ENCODE measurements at places on chromosomes 12 and 14.

- no peak for DNase-seq
These were observed 636.6 kb downstream of the MED13L start for GRCh38 chr12:115640929-115641328.

- no peak for DNase-seq
These were observed 455.5 kb upstream of the MGAT4C start for GRCh38 chr12:86711731-86712130.

- DNase-seq, result no peak
These were observed 53.4 kb downstream of the PRKAB1 start for GRCh38 chr12:119721306-119721705.

- DNase-seq, result no peak
These were observed 72.3 kb upstream of the TMX1 start for GRCh38 chr14:51167587-51168214.

DNA sequence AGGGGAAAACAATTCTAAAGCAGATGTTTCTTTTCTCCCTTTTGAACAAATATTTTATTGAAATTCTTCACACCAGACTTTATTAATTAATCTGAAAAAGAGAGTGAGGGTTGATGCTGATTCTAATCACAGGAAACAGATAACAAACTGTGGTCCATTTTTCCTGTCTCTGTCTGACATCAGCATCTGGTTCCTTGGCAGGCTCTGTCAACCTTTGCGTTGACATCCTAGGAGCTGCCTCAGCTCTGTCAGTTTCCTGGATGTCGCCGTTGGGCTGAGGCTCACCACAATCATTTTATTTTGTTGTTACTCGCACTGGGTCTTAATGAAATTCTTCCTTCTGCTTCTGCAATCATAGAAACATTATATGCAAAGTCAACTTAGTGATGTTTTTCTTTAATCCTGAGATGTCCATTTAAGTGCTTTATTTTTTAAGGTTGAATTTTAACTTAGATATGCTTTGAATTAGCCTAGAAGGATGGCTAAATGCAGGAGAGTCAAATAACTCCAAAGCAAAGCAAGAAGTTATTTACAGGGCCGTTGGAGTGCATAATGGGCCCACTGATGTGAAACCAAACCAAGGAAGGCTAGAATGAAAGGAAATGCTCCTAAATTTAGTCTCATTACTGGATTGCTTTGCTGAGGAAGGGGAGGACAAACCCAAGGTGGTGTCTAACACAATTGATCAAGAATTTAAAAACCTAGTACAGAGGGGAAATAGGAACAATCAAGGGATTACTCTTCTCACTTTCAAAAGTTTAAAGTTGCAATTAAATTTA, 542.4 kb downstream of the FLRT2 start:
- DNase-seq, result no peak

DNA sequence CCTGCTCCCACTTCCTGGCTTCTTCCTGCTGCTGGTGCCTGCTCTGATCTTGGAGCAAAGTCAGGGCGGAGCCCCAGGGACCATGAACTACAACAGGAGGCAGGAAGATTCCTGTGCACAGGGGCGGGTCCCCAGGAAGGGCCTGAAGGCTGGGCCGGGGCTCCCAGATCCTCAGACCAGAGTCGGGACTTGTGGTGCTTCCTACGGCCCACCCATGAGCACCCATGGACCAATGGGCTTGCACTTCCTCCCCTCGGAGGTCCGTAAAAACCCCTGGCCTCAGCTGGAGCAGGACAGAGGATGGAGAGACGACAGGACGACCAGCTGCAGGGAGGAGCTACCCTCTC, 1287.1 kb downstream of the TMEM121 start:
- no peak for DNase-seq

DNA sequence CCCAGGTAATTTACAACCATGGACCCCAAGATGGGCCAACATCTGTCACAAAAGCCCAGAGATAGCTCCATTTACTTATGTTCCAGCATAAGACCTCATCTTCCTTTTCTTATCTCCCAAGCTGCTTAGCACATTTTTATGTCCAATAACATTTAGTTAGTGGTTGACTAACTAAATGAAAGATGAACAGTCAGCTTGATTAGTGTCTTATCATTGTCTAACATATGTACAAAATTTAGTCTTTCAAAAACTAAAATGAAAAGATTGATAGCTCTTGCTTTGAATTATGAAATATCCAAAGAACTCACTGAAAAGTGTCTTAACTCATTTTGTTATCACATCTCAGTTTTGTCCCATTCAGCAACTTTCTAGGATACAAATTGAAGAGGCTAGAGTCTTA, 163.1 kb upstream of the EGLN3 start:
- no peak for DNase-seq

GRCh38 chr14:104419865-104420505, 159.6 kb upstream of the C14orf180 start:
- no peak for DNase-seq

- DNase-seq, result no peak
These were observed 156.1 kb upstream of the TMEM260 start for GRCh38 chr14:56423544-56423943.

DNA sequence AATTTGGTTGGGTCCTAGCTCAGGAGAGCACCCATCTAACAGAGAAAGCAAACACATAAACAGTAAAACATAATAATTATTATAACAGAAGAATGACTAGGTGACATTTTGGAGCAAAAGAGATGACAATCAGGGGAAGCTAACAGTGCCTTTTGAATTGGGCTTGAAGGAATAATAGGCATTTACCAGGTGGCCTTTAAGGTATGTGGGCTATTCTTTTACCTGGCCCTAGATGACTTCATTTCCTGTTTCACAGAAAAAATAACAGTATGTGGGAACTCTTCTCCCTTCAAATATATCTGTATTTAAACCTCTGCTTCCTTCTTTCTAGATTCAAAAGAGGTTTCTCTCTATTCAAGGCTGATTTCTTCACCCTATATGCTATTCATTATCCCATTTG, 3.8 kb downstream of the IRAK4 start:
- no peak for DNase-seq

GRCh38 chr14:92400579-92401444, 77.8 kb downstream of the SLC24A4 start:
- DNase-seq, result peak; percentile 18

DNA sequence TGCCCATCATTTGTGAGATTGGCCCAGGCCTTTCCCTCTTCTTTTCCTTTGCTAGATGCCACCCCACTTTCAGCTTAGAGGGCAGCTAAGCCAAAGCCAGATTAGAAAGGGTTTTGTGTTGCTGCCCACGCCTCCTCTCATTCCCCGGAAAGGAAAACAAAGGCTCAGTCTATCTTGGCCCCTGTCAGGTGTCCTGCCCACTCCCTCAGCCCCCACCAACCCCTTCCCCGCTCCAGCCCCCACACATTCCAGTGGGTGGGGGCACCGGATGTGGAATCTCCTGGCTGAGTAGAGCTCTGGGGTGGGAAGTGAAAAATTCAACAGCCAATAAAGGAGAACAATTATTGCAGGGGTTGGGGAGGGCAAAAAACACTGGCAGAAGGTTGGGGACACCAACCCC, 2.2 kb downstream of the BLOC1S1 start:
- DNase-seq, result no peak

DNA sequence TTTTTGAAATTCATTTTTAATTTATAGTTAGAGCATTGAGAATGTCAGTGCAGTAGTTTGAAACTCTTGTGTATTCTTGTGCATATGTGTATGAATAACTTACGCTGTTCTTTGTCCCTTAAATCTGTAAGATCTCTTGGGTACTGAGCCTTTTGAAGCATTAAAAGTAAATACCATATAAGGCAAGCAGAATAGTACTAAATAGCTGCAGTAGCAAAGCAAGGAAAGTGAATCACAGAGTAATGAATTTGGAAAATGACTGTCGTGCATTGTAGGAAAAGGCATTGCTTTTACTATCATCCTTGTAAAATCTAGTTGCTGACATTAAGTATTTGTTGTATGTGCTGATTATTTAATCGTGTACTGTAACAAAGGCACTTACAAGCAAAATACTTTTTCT, 12.1 kb downstream of the CNOT2 start:
- DNase-seq, result no peak

GRCh38 chr14:72479461-72479931, 414.4 kb downstream of the DPF3 start:
- DNase-seq, result no peak

GRCh38 chr12:12019881-12020280, 50.9 kb upstream of the BCL2L14 start:
- DNase-seq, result no peak

- DNase-seq, result no peak
These were observed 348.9 kb upstream of the FAR2 start for GRCh38 chr12:28800129-28800528.

DNA sequence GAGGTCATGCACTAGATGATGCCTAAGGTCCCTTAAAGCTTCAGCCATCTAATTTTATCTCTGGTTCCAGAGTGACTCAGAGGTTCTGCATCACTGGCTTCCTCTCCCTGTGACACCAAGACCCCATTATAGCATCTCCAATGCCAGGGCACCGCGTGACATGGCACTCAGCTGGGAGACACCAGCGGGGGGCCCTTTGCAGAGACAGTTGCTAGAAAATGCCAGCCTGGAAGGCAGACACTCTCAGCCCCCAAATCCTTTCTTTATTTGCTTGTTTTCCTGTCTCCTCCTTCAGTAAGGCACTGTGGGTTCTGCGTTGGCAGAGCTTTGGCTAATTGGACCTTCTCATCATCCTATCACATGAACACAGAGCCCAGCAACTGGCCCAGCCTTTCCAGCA, 123.5 kb upstream of the VRK1 start:
- no peak for DNase-seq

All from GM18507 (cell line).